ENCODE measurements at places on chromosomes 3 and 15.

DNA sequence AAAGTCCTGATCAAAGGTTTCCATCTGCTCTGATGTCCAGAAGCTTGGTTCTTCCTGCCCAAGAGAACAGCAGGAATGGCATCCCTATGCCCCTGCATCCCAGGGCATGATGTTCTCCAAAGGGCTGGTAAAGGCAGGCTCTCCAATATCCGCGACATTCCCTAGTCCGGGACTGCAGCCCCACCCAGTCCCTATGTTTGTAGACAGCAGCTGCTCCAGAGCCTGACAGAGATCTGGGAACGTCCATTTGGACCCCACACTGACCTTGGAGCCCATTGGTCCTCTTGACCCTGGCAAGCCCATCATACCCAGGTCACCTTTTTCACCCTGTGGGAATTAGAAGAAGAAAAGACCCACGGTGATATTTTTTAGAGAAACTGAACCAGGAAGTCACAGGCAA is 46.3 kb downstream of the COLQ start:
- no peak for DNase-seq

GRCh38 chr15:100463515-100463914 is 65.2 kb downstream of the CERS3 start:
- no peak for DNase-seq

GRCh38 chr15:69855258-69856000 is 242.3 kb downstream of the TLE3 start:
- DNase-seq = no peak

DNA sequence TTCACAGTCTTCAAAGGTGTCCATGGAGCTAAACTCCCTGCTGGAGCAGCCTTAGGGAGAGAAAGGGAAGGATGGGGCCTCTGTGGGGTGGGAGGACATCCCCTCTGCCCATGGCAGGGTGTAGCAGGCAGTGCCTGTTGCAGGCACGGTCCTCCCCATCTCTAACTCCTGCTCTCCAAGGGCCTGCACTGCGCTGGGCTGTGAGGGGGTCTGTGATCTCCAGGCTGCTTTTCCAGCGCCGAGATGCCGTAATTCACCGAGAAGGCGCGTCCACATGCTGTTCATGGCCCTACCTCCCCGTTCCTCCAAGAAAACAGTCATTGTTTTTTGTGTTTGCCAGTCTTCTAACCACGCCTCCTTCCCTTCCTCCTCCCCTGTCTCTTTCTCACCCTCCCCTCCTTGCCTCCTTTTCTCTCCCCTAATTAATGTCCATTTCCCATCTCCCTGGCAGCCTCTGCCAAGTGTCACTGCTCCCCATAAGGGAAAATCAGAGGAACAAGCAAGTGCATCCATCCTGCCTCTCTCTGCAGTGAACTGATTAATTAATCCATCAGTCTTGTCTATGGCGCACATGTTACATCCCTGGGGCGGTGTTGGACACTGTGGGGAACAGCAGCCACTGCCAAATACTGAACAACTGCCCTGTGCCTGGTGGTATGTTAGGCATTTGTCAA is 17.7 kb upstream of the LAMP3 start:
- DNase-seq = no peak

GRCh38 chr15:47812470-47812999 is 95.2 kb downstream of the SEMA6D start:
- DNase-seq = no peak

DNA sequence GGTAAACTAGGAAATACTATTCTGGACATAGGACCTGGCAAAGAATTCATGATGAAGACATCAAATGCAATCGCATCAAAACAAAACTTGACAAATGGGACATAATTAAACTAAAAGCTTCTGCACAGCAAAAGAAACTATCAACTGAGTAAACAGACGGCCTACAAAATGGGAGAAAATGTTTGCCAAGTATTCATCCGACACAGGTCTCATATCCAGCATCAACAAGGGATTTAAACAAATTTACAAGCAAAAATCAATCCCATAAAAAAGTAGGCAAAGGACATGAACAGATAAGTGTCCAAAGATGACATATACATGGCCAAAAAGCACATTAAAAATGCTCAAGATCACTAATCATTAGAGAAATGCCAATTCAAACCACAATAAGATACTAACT is 1088.9 kb downstream of the NAALADL2 start:
- DNase-seq = peak; percentile 46

DNA sequence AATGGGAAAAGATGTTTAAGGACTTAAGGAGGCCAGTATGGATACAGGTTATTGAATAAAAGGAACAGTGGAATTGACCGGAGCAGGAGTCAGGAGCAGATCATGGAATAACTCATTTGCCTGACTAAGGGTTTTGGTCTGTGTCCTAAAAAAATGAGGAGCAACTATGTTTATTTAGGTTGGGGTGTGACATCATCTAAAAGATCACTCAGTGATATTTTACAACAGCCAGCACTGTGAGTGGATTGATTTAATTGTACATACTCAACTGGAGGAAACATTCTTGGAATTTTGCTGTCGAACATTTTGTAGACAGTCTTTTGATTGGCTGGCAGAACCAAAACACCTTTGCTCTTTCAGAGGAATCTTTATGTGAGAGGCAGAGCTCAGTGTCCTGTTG is 348.6 kb upstream of the CDIN1 start:
- no peak for DNase-seq

DNA sequence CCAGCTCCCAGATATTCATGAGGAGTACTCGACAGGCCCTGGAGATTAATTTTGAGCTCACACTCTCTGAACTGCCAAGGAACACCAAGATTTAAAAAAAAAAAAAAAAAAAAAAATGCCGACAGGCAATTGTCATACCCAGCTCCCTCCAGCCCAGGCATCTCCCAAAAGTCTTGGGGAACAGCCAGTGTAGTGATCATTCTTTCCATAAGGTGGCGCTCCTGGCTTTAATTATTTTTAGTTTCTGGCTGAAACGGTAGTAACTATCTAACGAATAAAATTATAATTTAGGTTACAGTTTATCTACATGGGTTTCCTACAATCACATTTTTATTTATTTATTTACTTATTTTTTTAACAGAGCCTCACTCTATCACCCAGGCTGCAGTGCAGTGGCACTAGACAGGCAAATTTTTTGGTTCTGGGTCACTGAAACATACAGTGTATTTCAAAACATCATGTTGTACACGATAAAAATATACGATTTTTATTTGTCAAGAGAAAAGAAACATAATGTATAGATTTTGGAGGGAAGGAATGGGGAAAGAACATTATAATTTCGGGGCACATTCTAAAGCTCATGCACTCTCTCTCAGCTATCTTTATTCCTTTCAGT is 157.3 kb downstream of the ADAMTS9 start:
- no peak for DNase-seq

DNA sequence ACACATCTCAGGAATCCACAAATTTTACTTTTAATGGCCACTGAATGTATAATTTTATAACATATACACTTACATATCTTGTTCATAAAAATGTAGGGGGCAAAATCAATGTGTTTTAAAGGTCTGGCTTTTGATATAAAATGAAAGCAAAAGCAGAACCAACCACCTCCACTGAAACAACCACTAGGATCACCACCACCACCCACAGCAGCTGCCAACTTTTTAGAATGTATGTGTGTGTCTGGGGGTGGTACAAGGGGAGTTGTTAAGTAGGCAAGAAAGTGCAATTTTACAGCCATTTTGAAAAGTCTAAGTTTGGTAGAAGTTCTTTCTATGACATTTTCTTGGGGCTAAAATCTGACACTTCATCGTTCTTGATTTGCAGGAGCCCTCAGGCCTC is 44.0 kb downstream of the OTOL1 start:
- no peak for DNase-seq

GRCh38 chr3:136075811-136076210 is 110.3 kb downstream of the PPP2R3A start:
- no peak for DNase-seq

DNA sequence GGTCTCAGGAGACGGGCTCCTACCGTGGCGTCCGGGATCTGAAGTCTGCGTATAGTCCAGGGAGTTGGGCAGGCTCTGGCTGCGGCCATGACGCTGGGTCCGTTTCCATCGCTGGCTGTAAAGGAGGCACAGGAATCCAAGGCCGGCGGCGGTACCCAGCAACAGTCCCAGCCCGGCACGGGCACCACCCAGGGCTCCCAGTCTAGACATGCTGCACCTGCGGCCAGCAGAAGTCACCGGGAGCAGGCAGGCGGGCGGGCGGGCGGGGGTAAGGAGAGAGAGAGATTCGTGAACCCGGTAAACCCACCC is 526 bp downstream of the RMDN3 start:
- no peak for DNase-seq

GRCh38 chr15:40787991-40788390 is 18.2 kb downstream of the C15orf62 start:
- DNase-seq = no peak

DNA sequence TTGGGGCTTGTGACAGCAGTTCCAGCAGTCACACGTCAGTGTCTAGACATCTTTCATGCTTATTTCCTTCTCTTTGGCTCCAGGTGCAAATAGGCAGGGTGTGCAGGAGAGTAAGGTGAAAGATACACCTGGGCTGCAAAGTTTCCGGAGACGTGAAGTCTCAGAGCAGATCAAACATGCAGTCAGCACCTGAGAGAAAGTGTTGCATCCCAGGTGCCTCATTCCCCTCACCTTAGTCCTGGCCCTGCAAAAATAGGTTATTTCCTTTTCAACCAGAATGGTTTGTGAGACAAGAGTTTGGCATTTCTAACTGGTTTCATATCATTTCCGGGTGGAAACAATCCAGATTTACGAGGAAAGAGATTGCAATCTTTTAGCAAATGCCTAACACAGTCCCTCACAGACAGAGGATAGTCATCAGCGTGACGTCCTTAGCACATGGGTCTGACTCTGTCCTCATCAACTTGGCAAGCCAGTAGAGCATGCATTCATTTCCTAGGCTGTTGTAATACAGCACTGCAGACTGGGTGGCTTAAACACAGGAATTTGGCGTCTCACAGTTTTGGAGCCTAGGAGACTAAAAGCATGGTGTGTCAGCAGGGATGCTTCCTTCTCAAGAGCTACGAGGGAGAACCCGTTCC is 58.2 kb upstream of the ARRDC4 start:
- no peak for DNase-seq

DNA sequence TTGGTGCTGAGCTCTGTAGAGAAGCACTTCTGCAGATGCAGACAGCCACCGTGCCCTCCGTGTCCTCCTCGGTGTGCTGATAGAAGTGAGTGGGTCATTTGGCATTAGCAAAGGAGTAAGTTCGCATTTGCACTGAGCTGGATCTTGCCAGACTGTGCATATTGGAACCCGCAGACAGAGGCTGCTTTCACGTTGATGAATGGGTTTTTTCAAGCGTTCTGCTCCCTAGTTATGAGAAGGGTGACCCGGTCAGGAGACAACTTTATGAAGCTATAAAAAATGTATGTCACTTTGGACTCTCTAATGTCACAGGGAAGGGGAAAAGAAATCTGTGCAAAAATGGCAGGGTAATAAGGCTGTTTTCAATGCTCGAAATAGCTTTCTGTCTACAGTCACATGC is 739.4 kb downstream of the MCTP2 start:
- no peak for DNase-seq

GRCh38 chr15:37847776-37848175 is 86.7 kb upstream of the TMCO5A start:
- no peak for DNase-seq

- peak; percentile 89 for DNase-seq
These were observed 108.3 kb downstream of the OCA2 start for GRCh38 chr15:27990521-27991515.

- DNase-seq = no peak
These were observed 74.4 kb downstream of the P2RY1 start for GRCh38 chr3:152909180-152909883.

DNA sequence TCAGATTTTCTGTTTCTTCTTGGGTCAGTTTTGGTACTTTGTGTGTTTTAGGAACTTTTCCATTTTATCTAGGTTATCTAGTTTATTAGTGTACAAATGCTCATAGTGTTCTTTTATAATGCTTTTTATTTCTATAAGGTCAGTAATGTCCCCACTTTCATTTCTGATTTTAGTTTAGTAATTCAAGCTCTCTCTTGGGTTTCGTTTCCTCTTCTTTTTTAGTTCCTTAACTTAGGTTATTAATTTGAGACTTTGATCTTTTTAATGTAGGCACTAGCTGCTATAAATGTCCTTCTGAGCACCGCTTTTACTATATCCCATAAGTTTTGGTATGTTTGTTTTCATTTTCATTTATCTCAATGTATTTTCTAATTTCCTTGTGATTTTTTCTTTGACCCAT is 27.0 kb upstream of the CD200R1L start:
- DNase-seq = no peak

GRCh38 chr15:31438601-31439265 is 112.1 kb downstream of the KLF13 start:
- no peak for DNase-seq

DNA sequence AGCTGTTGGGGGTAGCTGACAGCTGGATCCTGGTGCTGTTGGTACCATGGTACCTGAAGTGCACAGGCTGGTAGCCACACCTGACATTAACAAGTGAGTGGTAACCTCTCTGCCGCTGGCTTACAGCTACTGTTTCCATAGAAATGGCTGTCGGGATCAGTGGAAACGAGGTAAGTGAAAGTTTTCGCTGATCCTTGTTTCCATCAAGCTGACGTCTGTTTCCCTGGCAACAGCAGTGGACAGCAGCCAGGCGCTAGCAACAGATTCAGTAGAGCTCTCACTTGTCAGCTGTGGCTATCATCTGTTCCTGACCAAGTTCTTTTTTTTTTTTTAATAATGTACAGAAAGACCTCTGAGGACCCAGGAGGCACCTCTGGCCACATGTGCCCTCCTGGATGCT is 166.2 kb downstream of the CHDH start:
- DNase-seq = no peak

DNA sequence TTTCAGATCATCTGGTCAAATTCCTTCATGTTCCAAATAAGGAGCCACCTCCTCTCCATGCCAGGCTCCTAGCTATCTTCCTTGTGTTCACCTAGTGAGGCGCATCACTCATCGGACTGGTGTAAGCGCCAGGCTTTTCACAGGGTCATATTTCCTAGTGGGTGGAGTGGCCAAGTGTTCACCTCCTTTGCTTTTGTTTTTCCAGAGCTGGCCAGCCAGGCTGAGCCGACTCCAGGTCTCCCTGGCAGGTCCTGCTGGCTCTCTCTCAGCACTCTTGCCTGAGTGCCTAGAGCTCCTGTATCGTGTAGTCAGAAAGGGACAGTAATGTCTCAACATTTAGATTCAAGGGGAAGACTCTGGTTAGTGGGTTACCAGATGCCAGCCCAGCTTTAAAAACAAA is 31.0 kb downstream of the HEG1 start:
- DNase-seq = no peak

GRCh38 chr3:72682936-72683452 is 165.3 kb downstream of the SHQ1 start:
- DNase-seq = peak; percentile 84
